ENCODE measurements at places on chromosomes 5 and 9.
A peak's percentile ranks its signal among the peaks of the same experiment; 100 is the strongest.

GRCh38 chr5:150298701-150299451, 3.8 kb downstream of the ARSI start:
- DNase-seq: no peak

DNA sequence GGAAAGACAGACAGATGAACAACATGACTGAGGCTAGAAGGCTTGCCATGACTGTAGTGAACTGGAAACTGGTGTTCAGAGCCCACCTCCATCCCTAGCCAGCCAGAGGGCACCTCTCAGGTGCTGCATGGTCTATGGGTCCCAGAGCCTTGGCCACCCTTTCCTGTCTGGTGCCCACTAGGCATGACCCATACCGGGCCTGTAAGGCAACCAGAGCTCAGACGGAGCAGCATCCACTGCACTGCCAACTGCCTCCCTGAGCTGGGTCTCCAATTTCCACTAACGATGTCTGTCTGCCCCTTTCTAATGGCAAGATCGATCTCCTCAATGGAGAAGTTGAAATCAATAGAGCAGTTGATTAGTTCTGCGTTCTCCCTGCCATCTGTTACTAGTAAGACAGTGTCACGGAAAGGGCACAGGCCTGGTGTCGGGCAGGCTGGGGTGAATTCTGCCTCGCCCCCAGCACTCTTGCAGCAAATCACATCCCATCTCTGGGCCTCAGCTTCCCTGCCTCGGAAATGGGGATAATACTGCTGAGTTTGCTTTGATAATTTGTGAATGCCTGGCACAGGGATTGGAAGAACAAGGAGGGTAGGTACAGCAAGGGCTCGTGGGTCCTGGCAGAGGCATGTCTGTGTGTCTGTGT, 172.3 kb upstream of the MVB12B start:
- DNase-seq: no peak

- no peak for DNase-seq
Observed at GRCh38 chr9:17531642-17532254, 47.1 kb upstream of the SH3GL2 start.

- DNase-seq: no peak
Observed at GRCh38 chr9:72306761-72307160, 58.2 kb downstream of the ZFAND5 start.

- DNase-seq: no peak
Observed at GRCh38 chr9:114110180-114110579, 11.1 kb upstream of the KIF12 start.

GRCh38 chr5:174284873-174285272, 239.4 kb downstream of the NSG2 start:
- DNase-seq: no peak

- no peak for DNase-seq
Observed at GRCh38 chr5:39750661-39751060, 325.9 kb upstream of the DAB2 start.

GRCh38 chr5:32934529-32934928, 223.4 kb downstream of the NPR3 start:
- DNase-seq: no peak

- DNase-seq: no peak
Observed at GRCh38 chr9:130023144-130023787, 19.7 kb downstream of the FNBP1 start.

DNA sequence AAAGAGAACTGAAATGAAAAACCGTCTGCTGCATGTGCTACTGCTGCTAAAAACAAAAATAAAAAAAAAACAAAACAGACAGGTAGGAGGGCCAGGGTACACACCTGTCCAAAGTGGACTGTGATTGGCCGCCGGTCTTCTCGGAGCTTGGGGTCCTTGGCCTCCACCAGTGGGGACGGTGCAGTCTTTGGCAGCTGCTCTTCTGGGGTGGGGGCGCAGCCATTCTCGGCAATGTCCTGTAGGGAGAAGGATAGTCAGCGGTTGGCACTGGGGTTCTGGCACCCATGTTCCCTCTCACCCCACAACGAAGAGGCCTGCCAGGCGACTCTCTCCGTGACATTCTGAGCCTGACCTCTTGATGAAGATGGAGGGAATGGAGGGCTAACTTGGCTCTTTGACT, 84.3 kb downstream of the CRB2 start:
- no peak for DNase-seq

DNA sequence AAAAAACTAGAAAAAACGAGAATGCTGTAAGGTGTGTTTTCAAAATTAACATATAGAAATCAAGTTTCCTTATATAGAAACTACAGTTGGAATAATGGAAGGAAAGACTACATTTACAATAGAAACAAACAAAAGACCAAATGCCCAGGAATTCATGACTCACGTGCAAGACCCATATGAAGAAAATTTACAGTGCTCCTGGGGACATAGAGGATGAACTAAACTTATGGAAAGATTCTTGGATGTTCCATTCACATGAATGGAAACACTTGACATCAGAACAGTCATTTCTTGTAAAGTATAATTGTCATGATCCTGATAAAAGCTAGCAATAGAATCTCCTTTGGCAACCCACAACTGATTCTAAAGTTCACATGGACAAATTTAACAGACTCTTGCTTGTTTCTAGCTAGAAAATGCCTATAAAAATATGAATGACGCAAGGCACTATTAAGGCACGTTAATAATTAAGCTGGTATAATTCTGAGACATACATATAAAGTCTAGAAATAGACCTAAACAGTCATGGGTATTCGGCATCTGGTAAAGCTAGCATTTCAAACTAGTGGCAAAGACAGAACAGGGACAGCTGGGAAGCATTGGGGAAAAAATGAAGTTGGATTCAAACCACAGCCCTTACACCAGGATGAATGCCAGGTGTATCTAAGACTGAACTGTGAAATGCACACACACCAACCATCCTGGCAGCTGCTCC, 5.1 kb upstream of the ZFP62 start:
- DNase-seq: no peak

DNA sequence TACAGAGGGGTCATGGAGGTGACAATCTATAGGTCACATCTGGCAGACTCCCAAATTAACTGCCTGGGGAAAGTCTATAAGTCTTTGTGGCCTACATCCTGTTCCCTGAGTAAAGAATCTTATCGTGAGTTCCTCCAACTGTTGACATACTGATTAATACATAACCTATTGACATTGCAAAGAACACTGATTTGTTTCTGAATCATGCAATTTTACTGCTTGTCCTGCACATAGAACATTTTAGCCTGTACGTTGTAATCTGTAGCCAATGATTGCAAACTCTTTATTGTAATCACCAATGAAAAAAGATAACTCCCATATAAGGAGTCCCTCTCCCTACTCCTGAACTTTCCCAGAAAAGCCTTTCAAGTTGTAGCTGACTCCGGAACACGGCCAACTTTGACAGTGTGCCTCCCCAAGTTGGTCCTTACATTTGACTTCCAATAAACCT, 18.8 kb upstream of the OR2K2 start:
- DNase-seq: no peak

- DNase-seq: no peak
Observed at GRCh38 chr5:153358315-153358976, 132.0 kb upstream of the GRIA1 start.

- DNase-seq: peak; percentile 48
Observed at GRCh38 chr5:180830253-180831138, 27.9 kb upstream of the MGAT1 start.

GRCh38 chr9:32359452-32359851, 25.0 kb upstream of the ACO1 start:
- DNase-seq: no peak

DNA sequence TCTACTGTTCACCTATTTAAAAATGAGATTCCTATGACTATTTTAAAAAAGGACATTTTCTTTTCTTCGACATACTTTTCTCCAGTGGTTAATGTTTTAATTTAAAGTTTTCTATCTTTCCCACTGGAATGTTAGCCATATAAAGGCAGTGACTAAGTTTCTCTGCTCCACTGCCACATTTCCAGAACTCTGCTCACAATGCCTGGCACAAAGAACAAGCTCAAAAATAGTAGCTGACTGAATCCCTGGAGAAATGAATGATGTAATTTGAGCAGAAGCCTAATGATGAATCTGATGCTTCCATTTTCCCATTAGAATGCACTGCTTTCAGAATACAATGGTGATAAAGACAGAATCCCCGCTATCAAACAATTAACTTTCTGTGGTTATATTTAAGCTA, 817.8 kb downstream of the MTRR start:
- DNase-seq: no peak

DNA sequence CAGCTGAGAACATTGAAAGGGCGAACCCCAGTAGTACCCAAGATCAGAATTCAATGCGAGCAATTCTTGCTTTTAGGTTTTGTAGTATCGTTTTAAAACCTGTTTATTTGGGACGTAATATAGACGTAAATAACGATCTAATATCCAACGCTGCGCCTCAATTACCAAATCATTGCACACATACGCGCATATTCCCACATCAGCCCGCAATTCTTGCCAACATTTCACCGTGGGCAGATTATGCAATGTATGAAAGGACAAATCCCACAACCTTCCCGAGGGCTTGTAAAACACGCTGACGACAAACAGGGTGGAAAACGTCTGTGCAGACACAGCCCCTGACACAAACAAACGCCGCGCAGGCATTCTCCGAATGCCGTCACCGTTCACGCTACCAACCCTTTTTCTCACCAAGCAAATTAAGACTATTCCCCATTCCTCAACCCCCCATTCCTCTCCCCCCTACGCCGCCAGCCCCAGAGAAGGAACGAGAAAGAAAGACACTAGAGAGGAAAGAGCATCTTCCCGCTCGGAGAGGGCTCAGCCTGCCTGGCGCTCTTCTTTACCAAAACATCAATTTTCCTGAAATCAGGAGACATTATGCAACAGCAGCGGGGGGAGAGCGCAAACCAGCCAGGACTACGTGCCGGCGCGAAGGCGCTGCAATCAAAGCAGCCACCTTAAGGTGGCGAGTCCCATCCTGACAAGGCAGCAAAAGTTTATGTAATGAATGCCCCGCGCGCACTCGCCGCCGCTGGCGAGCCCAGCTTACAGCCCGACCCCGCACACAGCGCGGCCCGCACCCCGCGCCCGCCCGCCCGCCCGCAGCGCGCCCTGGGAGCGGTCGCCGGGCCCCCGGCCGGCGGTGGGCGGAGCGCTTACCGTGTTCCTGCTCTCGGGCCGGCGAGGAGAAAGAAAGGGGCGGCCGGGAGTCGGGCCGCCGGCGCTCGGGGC, 597 bp downstream of the NFIL3 start:
- DNase-seq: peak; percentile 48

GRCh38 chr9:86979657-86980056, 32.4 kb upstream of the GAS1 start:
- DNase-seq: no peak

DNA sequence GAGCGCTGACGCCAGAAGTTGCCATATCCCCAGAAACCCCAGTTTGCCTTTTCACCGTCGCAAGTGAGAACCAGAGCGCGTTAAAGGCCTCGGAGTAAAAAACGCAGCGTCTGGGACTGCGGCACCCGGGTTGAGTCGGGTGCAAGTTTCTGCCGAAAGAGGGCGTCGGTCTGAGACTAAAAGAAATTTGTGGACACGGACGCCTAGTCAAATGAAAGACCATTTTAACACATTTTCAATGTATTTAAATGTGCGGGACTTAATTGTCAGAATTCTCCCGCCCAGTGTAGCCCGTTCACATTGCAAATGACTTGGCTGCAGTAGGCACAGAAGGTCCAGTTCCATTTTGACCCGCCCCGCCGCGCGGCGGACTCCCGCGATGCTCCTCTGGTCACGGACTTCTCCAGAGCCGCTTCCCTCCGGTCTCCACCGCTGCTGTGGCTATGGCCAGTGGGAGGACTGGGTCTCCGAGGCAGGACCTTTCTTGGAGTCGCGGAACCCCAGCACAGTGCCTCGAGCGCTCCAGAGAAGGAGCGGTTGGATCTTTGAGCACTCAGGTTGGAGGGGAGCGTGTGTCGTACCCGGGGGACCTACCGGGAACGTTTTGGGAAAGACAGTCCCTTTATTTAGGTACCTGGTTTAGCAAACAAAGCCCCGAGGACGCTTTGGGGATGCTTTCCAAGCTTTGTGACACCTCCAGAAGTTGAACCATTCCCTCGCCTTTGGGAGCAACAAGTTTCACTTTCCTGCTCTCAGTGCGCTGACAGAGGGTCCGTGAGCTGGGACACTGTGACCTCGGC, 1.2 kb upstream of the NPR3 start:
- no peak for DNase-seq

DNA sequence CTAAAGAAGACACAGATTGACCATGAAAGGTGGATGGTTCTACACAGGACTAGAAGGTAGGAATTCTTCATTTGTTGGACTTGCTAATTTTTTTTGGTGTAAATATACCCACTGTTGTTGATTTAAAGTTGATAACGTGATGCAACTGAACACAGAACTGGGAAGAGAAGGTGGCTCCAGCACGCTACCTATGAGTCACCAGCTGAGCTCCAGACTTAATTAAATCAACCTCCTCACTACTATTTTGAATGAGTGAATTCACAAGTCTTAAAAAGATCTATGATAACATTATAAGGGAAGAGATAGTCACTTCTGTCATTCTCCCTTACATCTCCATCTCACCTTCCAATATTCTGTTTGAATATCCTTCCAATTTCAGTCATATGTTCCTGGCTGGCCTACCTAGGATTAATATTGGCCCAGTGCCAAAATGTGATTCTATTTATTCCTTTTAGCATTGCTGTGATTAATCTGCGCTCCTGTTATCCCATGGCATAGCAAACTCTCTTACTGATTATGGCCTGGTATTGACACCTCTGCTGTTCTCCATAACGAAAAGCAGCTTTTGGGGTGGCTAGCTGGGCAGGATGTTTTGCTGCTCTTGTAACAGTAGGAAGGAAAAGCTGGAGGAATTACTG, 135.9 kb upstream of the CCDC152 start:
- no peak for DNase-seq

- no peak for DNase-seq
Observed at GRCh38 chr9:136260936-136261472, 15.4 kb upstream of the QSOX2 start.

GRCh38 chr9:113475031-113475430, 11.5 kb downstream of the RGS3 start:
- no peak for DNase-seq

- no peak for DNase-seq
Observed at GRCh38 chr9:90176901-90177300, 465.7 kb downstream of the DIRAS2 start.

DNA sequence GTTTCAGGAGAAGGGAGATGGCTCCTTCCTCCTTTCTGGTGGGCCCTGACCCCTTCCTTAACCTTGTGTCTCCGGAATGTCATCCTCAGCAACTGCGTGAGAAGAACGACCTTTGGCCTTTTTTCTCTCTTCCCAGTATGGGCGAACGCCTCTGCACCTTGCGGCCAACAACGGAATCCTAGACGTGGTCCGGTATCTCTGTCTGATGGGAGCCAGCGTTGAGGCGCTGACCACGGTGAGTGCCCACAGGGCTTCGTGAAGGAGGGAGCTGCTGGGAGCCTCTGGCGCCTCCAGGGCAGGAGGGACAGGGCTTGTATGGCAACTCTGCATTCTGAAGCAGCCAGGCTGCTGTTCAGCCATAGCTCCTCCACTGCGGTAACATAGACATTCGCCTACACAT, 68.0 kb upstream of the CTSL start:
- no peak for DNase-seq
